T-helper 2 cell (primary cell): ENCODE measurements at places on chromosomes 1 and 21.
A peak's percentile ranks its signal among the peaks of the same experiment; 100 is the strongest.

- no peak for DNase-seq
These were observed 189.0 kb downstream of the LYPLAL1 start for GRCh38 chr1:219362702-219363101.

- no peak for DNase-seq
These were observed 134.4 kb downstream of the ZNF281 start for GRCh38 chr1:200275415-200275814.

- DNase-seq, result no peak
These were observed 201.8 kb downstream of the DISC1 start for GRCh38 chr1:231828182-231828920.

DNA sequence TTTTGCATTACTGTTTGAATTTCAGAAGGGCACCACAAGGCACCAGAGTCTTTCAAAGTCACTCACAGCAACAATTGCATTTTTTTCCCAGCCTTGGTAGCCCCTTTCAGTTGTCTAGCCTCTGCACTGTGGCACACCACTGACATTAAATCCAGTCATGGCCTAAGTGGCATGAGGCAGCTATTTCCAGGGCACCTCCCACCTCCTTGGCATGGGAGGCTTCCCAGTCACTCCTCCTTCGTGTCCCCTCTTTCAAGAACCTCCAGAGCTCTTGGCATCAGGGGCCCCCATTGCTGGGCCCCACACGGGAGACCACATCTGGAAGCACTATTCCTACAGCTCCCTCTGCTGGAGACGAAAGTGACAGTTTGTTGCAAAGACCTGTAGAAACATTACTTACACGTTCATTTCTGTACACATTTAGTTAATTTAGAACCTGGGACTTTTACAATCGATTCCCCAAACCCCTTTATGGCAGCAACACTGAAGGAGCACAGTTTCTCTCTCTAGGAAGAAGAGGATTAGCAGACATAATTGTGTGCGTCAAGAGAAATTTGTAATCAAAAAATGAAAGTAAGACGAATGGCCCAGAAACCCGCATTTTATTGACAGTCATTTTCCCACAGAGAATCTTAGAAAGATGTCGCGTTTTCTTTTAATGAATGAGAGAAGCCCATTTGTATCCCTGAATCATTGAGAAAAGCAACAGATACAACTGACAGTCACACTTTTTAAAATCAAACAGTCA lies 5.7 kb upstream of the CHD5 start:
- no peak for DNase-seq

DNA sequence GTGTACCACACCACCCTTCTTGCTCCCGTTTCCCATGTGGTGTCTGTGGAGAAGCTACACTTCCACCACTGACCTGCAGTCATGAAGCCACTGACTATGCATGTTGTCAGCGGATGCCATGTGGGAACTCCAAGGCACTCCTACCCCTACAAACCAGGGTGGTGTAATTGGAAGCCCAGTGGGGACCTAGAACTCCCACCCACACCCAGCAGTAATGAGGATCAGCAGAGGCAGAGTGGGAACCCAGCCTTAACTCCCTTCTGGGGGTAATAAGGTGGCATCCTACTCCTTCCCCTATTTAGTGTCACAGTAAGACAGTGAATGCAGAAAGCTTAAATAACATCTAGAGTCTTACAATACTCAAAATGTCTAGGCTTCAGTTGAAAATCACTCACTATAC lies 78.4 kb downstream of the SPATA46 start:
- DNase-seq, result no peak

GRCh38 chr1:161219078-161219892 lies 4.1 kb downstream of the APOA2 start:
- no peak for DNase-seq

DNA sequence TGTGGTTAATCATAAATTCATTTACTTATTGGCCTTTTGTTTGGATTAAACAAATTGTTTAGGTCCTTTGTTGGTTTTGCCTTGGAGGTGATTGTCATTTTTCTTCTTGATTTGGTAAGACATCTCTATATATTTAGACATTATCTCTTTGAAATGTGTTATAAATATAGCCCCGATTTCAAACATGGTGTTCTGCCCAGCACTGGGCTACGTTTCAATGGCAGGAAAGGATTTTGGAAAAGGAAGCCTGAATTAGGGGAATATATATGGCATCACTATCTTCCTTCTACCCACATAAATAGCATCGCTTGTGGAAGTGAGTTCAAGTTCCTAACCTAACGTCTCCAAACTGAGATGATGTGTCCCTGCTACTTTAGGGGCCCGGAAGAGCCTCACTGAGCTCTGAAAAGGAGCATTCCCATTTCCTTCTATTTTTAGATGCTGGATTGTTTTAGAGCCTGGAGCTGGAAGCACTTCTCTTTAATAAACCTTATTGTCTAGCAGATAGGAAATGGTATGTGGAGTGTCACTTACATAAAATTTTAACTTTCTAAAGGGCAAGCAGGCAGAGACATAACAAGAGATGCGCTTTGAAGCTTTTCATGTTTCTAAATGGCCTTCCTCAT lies 39.4 kb downstream of the PGBD5 start:
- DNase-seq, result no peak

DNA sequence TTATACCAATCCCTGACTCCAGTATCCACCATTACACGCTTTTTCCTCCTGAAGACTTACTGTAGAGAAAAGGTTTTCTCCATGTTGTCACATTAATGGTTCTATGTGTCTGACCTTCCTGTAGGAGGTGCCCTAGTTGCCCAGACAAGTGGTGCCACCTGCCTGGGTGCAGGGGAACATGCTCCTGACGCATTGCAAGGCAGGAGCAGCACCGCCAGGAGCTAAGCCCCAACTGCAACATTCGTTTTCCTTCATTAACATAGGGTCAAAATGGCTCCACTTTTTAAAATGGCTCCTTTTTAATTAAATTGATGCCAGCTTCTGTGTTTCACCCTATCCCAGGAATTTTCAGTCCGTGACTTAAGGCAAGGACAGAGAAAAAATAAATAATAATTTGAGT lies 220.1 kb upstream of the SAMSN1 start:
- DNase-seq, result no peak

DNA sequence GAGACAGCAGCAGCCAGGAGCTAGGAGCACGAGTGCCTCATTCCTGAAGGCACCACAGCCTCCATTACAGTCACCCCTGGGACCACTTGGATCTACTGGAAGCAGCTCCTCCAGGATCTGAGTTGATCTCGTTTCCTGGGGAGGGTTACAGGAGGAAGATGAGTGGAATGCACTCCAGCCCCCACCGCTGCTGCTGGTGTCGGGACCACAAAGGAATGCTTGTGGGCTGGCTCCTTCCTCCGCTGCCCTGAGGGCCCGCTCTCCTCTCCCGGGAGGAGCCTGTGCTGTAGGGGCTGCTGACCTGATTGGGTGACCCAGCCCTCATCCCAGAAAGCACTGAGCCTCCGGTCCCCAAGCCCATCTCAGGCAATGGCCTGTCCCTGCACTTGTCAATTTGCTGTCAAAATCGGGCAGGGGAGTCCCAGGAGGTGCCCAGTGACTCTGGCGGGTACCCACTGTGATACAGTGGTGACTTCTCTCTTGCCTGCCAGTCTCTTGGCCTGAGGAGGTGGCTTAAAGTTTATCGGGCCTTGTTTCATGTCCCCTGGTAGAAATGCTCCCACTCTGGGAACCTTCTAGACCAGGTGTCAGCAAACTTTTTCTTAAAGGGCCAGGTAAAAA lies 23.1 kb downstream of the IL10RB start:
- DNase-seq, result no peak

DNA sequence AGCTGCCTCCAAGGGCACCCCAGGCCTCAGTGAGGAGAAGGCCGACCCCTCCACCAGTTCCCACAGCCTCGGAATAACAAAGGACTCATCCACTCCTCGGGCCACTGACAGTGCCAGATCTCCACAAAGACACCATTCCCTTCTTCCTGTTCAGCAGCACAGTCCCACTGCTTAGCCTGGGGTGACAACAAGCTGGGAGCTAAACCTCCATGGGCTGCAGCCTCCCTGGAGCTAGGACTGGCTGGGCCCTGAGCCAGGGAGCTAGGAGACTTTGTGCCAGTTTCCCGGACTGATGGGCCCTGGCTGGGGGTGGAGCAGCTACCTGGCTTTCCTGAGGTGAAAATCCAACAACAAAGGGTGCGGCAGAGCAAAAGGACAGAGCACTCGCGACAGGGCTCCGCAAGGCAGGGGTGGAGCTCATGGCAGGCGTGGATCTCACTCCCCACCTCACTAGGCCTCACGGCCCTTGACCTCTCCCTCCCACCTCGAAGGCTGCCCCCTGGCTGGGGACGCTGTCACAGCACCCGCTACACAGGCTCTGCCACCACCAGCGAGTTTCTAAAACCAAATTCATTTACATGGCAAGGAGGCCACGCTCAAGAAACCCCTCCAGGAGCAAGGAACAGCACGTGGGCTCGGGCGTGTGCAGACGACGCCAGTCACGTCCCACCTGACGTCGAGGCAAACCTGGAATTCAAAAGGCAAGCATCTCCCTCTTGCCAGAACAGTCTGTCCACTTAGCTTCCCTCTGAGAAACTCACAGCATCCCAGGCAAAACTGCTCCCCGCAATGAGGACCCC lies 13.8 kb downstream of the SLC35E2B start:
- DNase-seq, result no peak

- DNase-seq, result no peak
These were observed 55.9 kb downstream of the MRPS6 start for GRCh38 chr21:34129039-34129891.

DNA sequence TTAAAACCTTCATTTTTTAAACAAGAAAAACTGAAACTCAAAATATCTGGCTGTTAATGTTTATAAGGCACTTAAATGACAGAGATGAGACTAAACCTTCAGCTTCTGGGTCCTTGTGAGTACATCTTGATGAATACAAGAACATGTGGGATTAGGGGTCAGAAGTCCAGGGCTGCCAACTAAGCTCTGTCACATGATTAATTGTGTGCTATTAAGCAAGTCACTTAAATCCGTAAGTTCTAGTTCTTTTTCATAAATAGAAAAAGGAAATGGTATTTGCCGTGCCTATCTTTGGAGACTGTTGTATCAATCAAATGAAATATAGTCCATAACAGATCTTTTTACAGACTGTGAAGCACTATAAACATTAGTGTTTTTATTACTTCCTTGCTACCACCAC lies 43.2 kb upstream of the KCTD3 start:
- no peak for DNase-seq

GRCh38 chr1:11248169-11248568 lies 14.2 kb downstream of the MTOR start:
- DNase-seq, result no peak

DNA sequence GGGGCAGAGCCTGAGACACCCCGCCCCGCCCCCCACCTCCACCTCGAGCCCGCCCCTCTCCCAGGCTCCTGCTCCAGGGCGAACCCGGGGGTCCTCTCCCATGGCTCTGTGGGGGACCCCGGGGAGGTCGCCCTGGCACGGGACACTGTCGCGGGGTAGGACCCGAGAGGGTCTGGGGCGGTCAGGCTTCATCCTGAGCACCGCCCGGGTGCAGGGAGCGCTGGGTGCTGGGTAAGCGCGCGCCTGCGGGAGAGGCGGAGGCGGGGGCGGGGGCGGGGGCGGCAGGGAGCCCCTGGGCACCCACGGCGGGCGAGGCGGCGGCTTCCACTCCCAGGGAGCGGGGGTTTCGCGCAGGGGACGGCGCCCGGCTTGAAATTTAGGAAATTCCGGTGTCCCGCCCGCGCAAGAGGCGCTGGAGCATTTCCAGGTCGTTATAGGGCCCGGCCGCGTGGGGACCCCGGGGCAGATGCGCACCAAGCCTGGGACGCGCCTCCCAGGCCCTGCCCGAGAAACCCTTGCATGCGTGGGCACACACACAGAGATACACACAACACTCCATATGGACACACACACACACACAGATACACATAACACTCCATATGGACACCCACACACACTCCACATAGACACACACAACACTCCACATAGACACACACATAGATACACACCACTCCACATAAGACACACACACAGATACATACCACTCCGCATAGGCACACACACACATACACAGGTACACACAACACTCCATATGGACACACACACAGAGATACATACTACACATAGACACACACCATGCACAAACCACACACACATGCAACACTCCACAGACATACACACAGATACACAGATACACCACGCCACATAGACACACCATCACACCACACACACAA lies 48.7 kb upstream of the SLC19A1 start:
- peak; percentile 27 for DNase-seq

DNA sequence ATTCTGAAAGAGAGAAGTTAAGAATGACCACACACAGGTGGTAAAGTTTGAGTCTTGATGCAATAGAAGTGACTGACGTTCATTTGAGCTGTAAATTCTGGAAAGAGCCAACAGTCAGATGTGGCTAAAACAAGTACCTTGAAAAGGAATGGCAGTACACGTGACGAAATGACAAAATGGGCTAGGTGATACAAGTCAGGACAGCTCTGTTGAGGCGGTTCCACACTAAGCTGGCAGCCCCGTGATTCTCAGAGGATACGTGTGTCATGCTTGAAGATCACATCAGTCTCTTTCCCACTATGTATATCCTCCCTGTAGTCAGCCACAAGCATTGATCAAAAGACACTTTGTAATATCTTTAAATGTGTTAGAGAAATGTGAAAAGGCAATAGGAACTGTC lies 881.3 kb upstream of the ADGRL2 start:
- no peak for DNase-seq

DNA sequence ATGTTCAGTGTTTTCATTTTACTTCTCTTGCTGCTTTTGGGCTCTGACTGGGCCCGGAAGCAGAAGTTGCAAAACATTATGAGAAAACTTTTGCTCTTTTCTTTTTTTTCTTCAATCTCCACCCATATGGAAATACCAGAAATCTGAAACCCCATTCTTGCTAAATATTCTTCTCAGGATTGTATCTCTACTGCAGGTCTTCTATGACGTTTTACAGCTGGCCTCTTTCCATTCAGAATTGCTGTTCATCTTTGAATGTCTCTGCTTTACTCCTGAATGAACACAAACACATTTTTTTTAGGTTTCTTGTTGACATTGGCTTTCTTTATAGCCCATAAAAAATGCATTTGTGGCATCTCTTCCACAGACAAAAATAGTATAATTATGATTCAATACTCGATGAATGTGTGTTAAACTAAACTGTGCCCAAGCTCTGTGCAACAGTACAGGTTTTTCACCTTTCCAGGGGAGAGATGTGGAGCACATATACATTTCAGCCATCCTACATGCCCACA lies 18.8 kb downstream of the PTPRC start:
- DNase-seq, result peak; percentile 69

DNA sequence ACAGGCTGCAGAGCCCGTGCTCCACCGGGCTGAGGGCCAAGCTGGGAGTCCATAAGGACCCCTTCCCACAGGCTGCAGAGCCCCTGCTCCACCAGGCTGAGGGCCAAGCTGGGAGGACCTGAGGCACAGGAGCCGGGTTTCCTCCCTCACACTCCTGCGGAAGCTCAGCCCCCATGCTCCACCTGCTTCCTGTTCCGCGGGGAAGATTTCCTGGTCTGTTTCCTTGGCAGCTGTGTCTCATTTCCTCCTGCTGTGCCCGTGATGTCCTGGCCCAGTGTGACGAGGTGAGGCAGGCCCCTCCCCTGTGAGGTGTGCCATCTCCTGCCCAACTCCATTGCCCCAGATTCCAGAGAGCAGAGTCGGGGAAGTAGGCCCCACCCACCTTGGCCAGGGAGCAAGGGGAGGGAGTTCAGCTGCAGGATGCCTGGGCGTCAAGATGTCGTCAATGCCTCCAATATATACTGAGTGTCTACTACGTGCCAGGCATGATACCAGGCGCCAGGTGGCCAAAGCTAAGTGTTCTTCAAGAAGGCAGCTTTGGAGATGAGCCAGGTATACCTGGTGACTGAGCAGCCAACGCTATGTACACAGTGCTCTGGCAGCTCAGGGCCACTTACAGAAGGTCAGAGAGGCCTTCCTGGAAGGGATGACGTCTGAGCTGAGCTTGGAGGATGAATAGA lies 58.8 kb downstream of the NAV1 start:
- no peak for DNase-seq
